T-helper 1 cell (primary cell): ENCODE measurements at places on chromosomes 7 and 10.
A peak's percentile ranks its signal among the peaks of the same experiment; 100 is the strongest.

DNA sequence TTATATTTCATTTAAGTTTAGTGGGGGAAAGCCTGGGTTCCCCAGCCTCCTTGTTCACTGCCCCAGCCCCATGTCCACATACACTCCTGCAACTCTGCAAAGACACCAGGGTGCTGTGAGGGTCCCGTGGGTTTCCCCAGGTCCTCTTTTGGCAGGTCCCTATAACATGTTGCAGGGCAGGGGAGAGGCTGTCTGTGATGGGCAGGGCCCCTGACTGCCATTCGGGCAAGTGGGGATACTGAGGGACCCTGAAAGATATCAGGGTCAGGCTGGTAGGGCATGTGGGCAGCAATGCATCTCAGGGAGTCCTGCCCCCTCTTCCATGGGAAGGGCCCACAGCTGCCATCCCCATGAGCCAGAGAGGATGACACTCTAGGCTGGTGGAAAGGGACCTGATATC is 28.4 kb downstream of the RASGEF1A start:
- no peak for DNase-seq

- DNase-seq: peak; percentile 28
These were observed 1.6 kb downstream of the FAM24A start for GRCh38 chr10:122911889-122912484.

DNA sequence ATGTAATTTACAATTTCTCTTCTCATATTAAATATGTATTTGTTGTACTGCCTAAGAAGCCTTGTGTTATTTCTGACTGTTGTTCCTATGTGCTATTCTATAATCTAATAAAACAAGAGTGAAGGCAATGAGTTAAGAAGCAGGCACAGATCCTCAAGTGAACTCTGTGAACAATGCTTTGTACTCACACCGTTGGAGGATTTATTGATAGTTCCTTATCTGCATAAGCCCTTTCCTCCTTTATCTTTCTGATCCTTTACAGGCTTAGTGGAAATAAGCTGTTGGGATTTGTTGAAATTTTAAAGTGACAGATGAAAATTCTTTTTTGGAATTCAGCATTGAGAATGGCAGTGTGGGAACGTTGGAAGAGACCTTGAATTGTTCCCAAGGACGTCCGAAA is 329.6 kb upstream of the NPVF start:
- no peak for DNase-seq

DNA sequence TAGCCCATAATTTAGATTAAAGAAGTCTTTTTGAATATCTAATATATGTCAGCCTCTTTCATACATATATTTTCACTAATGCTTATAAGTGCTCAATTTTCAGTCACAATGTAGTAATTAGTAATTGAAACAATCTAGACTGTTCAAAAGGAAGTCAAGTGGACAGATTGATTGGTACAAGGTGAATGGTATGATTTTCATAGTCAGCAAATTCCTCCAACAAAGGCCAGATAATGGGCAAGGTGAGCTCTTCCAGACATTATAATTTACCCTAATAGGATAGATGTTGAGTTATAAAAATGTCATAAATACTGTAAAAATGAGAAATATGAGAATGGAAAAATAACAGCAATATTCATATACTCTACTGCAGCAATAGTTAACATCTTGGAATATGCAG is 44.4 kb upstream of the OPN4 start:
- DNase-seq: no peak

- no peak for DNase-seq
These were observed 192.0 kb downstream of the ZNF438 start for GRCh38 chr10:30839652-30840051.

GRCh38 chr7:156929789-156930539 is 19.5 kb upstream of the NOM1 start:
- DNase-seq: no peak

DNA sequence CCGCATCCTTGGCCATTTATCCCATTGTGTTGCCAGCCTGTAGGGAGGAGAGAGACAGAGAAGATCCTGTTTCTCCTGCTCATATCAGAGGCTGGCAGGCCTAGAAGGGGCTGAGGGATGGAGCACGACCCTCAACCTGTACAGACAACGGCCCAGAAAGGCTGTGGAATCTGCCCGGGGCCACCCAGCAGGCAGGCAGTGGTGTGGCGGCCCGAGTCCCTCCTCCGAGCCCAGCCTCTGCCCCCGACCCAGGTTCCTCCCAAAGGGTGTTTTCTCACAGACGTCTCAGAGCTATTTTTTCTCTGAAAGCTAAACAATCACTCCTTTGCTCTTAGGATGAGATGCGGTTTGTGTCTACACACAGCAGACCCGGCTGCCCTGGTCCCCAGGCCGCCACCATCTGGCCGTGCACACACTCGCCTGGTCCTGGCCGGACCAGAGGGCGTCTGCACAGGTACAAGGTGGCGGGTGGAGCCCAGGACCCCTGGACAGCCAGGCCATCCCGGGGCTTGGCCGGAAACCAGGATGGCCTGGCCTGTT is 69.3 kb downstream of the FOXL3 start:
- DNase-seq: no peak
